ENCODE measurements at places on chromosomes 13 and 19.
A peak's percentile ranks its signal among the peaks of the same experiment; 100 is the strongest.

DNA sequence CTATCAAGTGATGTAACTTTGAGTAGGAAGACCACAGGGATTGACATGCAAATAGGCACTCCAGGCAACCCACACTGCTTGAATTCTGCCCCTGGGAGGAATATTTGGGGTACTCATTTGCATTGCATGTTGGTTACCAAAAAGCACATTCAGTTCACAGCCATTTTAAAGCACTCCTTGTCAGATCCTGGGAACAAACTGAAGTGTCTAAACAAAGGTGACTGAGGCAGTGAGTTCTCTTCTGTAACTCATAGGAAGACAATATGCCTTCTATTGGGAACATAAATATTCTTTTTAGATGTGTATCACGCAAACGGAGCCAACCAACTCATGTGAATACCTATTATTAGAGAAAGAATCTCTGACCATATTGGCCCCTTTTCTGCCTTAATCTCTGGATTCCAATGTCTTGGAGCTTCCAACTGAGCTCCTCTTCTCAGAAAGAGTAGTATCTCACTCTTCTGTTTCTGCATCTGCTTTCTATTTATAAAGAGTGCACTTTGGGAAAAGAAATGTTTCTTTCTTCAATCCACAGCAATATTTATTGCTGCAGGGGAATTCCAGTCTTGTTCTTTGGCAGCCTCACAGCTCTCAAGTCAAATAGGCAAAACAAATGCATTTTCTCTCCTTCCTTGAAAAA lies 125.7 kb upstream of the NBEA start:
- DNase-seq, result no peak

DNA sequence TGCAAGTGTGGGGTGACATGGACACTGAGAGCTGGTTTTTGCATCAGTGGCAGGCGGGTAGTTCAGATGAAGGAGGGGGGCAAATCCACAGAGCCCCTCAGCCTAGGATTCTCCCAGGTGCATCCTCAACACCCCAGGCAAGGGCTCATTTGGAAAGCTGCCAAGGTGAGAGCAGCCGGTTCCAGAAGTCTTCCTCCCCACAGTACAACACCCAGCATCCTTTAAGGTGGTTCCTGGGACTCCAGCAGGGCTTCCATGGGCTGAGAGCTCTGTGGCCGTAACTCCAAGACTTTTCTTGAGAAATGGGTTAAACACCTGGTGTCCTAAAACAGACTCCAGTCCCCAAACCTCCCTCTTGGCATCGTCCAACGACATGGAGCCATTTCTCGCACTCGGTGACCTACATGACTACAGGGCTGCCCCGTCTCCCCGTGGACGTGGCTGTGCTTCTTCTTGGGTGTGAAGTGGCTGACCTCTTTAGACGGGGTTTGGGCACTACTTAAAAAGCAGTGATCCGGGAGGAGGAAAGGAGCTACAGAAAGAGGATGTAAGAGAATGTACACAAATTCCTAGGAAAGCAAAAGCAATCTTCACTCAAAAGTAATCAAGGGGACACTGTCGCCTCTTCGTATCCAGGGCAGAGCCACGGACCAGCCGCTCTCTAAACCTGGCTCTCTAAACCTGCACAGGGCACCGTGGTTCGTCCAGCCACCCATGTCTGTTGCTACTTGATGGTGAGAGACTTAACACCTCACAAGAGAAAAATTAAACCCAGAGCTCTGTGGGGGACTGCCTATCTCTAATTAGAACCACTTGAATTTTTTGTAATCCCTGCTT lies 25.5 kb downstream of the RANBP3 start:
- no peak for DNase-seq

GRCh38 chr19:13231663-13232062 lies 81.5 kb downstream of the IER2 start:
- DNase-seq, result no peak

DNA sequence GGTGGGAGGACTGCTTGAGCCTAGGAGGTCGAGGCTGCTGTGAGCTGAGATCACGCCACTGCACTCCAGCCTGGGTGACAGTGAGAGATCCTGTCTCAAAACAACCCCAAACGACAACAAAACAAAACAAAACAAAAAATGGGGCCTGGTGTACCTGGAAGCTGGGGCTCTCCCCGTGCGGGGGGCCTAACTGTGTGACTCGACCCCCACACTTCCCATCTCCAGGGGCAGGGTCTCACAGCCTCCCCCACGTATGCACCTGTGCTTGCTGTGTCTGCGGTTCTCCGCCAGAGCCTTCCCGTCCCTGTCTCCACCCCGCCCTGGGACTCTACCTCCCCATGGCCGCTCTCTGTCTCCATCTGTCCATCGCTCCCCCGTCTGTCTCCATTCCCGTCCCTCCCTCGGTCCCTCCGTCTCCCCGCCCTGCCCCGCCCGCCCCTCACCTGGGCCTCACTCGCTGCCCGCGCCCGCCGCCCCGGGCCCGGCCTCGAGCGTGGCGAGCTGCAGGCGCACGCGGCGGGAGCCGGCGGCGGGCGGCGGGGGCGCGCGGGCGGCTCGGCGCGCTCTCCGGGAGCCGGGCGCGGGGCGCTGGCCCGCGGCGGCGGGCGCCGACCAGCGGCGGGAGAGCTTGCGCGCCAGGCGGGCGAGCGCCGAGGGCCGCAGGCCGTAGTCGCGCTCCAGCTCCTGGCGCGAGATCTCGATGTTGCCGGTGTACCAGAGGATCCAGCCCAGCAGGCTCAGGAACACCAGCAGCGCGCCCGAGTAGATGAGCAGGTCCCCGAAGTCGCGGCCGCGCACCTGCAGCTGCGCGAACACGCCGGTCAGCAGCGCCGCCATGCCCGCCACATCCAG lies 587 bp downstream of the TMEM238 start:
- no peak for DNase-seq

DNA sequence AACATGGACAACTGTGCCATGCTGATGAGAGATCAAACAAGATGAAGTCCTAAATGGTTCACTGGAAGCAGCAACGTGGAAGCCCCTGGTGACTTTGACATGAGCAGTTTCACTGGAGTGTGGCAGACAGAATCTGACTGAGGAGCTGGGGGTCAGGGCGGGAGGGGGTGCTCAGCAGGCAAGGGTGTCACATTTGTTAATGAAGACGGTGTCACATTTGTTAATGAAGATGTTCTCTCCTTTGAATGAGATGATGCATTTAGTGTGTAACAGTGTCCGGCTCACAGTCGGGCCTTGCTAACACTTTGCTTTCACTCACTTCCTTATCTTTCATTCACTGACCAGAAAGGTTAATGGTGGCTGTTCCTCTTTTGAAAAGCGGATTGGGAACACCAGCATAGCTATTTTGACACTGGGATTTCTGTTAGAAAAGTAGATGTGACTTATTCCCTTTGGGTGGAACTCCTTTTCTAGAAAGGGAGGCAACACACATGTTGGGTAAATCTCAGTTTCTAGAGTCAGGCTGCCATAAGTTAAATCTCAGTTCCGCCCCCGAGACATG lies 693.7 kb downstream of the UQCRFS1 start:
- no peak for DNase-seq

- peak; percentile 10 for DNase-seq
These were observed 3.8 kb upstream of the ZNF414 start for GRCh38 chr19:8517551-8518442.

DNA sequence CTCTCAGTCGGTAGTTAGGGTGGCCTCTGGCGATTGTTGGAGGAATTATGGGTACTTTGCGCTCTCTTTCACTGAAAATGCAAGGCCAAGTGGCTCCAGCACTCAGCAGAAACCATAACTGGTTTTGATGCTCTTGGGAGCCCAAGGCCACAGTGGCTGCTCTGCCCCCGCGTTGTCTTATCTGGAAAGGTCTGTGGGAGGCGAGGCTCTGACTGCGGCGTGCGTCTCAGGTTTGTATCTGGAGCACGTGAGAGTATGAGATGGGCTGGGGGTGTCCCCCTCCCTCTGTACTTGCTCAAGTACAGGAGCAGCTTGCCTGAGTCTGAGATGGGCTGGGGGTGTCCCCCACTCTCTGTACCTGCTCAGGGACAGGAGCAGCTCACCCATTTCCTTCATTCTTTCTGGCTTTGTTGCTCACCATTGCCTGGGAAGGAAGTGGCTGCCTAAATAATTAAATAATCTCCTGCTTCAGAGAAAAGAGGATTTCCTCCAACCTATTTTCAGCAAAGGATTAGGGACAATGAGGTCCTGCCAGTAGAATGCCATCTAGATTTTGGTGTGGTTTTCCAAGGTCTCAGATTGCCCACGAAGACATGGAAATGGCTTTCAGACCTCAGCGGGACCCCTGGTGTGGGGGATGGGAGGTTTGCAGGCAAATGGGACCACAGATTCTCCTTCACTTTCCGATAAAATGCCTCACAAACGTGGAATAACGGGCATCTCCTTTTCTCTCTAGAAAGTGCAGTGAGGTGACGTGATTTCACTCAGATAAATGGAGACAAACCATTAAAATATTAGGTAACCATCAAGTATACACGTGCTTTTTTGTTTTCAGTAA lies 14.7 kb downstream of the ATP11A start:
- no peak for DNase-seq

DNA sequence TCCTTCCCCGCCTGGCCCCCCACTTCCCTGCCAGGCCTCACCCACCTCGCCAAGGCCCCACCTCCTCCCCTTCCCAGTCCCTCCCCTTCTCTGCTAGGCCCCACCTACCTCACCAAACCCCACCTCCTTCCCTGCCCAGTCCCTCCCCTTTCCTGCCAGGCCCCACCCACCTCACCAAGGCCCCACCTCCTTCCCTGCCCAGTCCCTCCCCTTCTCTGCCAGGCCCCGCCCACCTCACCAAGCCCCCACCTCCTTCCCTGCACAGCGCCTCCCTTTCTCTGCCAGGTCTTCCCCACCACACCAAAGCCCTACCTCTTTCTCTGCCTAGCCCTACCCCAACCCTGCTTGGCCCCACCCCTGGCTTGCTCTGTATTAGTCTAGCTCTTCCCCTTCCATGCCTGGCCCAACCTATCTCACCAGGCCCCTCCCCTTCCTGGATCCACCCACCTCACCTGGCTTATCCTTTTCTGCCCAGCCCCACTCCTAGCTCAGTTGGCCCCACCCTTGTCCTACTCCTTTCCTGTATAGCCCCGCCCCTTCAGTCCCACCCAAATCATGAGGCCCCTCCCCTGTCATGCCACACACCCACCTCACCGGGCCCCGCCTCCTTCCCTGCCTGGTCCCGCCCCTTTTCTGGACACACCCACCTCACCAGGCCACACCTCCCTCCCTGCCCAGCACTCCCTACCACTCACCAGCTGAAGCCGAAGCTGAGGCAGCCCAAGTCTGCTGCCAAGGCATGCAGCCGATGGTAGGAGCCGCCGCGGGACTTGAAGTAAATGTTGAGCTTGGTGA lies 16.2 kb downstream of the CERS1 start:
- no peak for DNase-seq

DNA sequence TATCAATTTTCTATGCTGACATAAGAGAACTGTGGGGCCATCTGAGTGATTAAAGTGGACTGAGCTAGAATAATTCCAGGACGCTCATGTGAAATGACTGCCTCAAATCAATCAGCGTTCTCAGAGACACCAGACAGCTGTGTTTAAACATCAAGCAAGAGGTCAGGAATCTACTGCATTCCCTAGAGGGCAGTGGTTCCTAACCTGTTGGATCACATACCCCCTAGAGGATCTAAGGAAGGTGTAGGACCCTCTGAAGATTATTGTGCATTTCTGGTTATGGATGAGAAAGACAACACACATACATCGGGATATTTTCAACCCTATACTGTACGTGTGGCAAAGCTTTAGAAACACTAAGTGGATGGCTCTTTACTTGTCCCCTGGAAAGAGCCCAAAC lies 51.8 kb upstream of the FREM2 start:
- DNase-seq, result no peak

DNA sequence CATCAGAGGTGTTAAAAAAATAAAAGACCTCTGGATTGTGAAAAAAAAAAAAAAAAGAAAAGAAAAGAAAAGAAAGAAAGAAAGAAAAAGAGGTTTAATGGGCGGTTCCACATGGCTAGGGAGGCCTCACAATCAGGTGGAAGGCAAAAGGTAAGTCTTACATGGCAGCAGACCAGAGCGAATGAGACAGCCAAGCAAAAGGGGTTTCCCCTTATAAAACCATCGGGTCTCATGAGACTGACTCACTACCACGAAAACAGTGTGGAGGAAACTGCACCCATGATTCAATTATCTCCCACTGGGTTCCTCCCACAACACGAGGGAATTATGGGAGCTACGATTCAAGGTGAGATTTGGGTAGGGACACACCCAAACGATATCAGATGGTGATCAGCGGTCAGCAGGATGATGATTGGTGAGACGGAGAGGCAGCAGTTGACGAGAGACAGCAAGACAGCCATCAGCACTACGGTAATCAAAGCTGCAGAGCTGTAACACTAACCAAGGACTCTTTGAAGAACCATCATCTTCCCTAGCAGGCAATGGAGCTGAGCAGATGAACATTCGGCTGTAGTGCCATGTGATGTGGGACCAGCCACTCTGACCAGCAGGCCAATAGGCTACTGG lies 3.9 kb upstream of the CD209 start:
- no peak for DNase-seq

- no peak for DNase-seq
These were observed 10.5 kb downstream of the KLF5 start for GRCh38 chr13:73069206-73069805.

GRCh38 chr19:952680-953444 lies 27.0 kb downstream of the ARID3A start:
- no peak for DNase-seq

DNA sequence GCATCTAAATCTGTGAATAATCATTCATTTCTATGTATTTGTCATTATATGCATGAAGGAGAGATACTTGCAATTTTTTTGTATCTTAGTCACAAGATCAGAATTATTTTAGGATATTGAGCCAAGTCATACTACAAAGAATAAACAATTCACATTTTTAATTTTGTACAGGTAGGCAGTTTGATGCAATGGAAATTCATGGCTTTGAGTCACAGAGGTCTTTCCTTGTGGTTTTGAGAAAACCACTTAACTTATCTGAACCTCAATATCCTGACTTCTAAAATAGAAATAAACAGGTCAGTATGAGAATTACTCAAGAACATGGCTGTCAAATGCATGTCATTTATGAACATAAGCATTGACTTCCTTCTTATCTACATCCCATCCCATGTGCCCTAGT lies 221.4 kb upstream of the SLC10A2 start:
- DNase-seq, result no peak

DNA sequence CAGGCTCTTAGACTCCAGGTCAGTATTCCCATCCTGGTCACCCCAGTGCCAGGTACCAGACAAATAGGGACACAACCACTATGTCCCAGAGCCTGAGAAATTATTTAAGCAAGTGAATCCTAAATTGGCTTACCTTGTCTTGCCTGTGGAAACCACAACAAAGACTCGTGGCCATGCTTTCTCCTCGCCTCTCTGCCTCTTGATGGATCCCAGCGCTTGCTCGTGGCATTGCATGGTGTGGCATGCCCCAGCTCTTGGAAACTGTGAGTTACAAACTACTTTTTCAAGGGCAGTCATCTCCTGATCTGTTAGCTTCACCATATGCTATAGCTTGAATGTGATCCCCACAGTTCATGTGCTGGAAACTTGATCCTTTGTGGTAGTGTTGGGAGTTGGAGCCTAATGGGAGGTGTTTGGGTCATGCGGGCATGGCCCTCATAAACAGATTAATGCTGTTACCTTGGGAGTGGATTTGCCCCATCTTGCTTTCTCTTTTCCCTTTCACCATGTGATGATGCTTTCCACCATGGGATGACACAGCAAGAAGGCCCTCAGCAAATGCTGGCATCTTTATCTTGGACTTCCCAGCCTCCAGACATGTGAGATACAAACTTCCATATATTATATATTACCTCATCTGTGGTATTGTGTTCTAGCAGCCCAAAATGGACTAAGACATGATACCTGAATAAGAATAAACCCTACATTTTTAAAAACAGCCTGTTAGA lies 31.2 kb downstream of the SPRYD7 start:
- no peak for DNase-seq

Data from stimulated activated CD8-positive, alpha-beta memory T cell treated with anti-CD3 and anti-CD28 coated beads, Interleukin-15, amount 100 ng/mL, for 4 hours (primary cell).